ENCODE measurements at places on chromosomes 6 and 20. TPM values are rescaled to one million over a fixed set of nuclear protein-coding genes. Genes with fewer than 3 reads are reported as not detected.

GRCh38 chr20:58389324-58389967, 417 bp downstream of the VAPB start:
- DNase-seq, result peak; percentile 18

DNA sequence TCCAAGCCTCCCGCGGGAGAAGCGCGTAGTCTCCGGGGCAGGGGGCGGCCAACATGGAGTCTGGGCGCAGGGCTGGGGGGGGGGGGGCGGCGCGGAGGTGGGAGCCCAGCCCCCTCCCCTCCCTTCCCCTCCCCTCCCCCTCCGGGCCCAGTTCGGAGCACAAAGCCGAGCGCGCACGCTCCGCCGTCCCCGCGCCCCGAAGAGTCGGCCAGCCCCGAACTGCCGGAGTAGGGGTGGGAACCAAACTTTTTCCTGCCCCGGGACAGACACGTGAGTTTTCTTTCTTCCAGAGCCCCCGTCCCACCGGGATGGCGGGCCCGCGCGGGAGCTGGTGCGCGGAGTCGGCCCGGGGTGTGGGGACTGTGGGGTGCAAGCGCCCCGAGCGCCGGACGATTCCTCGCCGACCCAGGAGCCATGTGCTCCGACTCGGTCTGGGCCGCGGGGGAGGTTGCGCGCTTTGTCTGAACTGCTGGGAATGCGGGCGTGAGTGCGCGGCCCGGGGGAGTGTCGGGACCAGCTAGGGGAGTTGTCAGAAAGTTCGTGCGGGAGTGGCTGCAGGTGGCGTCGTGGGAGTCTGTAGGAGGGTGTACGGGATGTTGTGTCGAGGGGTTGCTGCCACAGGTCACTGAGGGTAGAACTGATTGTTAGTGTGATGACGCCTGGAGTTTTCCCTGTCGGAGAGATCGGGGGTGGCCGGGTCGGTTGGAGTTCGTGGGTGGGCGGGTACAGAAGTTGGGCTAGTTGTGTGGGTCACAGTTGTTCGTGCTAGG, 1.2 kb downstream of the TGIF2 start:
- peak; percentile 41 for DNase-seq

The KCNQ2 gene
- total RNA-seq, result 11.5 TPM

- no peak for DNase-seq
Observed at GRCh38 chr6:41332241-41332640, 3.2 kb upstream of the NCR2 start.

GRCh38 chr20:51014797-51015722, 7.8 kb downstream of the KCNG1 start:
- peak; percentile 30 for DNase-seq

GRCh38 chr6:20954315-20954714, 420.1 kb downstream of the CDKAL1 start:
- no peak for DNase-seq

GRCh38 chr20:49656304-49656703, 57.4 kb downstream of the B4GALT5 start:
- peak; percentile 26 for DNase-seq

The TFAP2D gene
- not detected for total RNA-seq

DNA sequence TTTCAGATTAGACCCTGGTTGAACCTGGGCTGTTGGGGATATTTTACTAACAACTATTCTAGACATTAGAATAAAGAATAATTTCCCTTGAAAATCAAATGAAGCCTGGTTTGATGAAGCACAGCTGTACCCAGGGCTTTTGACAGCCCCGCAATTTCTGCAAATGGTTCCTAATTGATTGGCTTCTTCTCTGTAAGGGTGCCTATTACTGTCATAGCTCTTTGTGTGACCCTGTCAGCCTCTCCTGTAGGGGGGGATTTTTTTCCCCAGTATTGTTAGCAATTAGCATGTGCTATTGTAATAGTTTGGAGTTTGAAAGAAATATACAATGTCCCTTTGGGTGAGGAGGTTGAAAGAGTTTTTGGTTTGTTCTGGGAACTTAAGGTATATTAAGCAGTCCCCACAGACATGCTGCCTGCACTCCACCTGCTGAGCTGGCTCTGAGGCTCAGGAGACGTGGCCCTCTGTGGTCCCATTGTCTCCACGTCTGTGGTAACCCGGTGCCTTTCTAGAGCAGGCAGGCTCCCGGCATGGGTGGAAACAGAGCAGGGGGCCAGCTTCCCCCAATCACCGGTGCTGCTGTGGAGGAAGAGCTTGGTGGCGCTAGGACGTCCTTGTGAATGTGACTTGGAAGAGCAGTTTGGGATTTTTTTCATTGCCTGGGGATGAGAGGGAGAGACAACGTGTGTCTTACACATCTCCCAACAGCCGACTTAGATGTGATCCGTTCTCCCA, 47.3 kb upstream of the CLDN20 start:
- no peak for DNase-seq

The BPIFB1 gene
- total RNA-seq, result not detected

- DNase-seq, result no peak
Observed at GRCh38 chr6:143538374-143538773, 26.9 kb upstream of the FUCA2 start.

DNA sequence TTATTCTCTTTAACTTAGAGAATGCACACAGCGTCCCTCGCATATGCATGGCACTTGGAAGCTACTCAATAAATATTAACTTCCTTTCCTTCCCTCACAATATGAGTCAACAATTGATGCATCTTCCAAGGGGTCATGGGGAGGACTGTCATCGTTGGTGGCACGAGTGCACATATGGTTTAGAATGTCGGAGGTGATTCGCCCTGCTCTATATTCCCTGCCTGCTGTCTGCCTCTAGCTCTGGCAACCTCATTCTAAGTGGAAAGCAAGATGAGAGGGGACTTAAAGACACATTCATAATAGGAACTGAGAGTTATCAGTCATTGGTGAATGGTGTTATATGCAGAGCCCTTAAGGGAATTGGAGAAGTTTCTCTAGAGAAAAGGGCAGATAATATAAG, 44.6 kb downstream of the MAK start:
- no peak for DNase-seq

DNA sequence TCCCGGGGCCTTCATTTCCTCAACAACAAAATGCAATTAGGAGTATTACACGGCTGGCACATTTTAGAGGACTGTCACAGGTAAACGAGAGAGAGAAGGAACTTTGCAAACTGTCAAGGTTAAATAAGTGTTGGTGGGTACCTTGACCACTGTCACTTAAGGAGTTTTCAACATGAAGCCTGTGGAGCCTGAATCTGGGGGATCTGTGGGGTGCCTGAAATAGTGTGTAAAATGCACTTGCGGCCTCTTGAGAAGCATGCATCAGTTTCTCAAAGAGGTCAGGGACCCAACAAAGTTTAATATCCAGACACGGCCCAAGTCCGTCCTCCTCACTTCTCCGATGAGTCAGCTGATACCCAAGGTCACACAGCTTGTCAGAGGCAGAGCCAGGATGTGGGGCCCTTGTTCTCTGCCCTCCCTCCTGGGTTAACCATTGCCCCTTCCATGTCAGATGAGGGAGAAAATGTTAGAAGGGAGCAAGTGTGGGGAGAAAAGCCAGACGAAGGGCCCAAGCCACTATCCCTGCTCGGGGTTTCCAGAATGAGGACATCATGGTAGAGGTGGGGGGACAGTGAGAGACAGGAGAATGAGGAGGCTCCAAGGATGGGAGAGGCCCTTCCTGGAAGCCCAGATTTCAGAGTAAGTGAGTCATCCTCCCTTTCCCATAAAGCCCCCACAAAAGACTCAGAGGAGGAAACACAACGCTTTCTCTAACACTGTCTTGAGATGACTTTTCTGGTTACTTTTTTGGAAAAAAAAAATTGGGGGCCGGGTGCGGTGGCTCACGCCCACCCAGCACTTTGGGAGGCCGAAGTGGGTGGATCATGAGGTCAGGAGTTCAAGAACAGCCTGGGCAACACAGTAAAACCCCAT, 42.2 kb downstream of the C6orf132 start:
- peak; percentile 67 for DNase-seq

DNA sequence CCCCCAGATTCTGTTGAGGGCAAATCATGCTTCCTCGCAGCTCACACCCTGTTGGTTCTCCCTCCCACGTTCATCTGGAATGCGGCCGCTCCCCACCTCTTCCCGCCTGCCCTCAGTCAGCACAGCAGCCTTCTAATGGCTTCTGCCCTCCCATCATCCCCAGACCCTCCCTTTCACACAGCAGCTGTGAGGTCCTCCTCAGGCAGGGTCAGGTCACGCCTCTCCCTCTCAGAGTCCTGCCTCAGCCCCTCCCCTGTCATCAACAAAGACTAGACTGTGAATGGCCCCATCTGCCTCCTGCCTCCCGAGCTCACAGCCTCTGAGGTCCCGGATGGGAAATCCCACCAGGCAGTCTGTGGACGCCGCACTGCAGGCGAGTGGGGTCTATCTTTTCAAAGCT, 7.9 kb upstream of the BHLHE23 start:
- DNase-seq, result no peak

DNA sequence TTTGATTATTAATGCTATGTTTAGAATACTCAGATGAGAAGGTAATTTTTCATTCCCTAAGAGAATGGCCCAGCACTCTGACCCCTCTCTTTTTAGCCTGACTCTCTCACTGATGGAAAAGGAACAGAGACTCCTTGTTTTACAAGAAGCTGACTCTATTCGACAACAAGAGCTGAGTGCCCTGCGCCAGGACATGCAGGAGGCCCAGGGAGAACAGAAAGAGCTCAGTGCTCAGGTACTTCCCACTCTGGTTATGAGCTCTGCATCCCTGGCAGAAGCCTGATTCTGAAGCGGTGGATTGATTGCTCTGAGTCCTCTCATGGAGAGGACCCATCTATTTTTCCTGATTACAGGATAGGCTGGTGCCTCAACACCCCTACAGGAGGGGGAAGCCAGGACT, 33.0 kb downstream of the C20orf173 start:
- DNase-seq, result no peak

The MLIP gene
- total RNA-seq, result 0.55 TPM

GRCh38 chr6:13373919-13374318, 45.6 kb upstream of the TBC1D7 start:
- DNase-seq, result no peak

GRCh38 chr20:16030253-16030652, 543.0 kb downstream of the KIF16B start:
- DNase-seq, result no peak

The SOX4 gene
- total RNA-seq, result 94.9 TPM

The BMP5 gene
- total RNA-seq, result 0.19 TPM

The RUNX2 gene
- 26.1 TPM for total RNA-seq

- DNase-seq, result no peak
Observed at GRCh38 chr6:145731447-145731846, 3.9 kb downstream of the EPM2A start.

DNA sequence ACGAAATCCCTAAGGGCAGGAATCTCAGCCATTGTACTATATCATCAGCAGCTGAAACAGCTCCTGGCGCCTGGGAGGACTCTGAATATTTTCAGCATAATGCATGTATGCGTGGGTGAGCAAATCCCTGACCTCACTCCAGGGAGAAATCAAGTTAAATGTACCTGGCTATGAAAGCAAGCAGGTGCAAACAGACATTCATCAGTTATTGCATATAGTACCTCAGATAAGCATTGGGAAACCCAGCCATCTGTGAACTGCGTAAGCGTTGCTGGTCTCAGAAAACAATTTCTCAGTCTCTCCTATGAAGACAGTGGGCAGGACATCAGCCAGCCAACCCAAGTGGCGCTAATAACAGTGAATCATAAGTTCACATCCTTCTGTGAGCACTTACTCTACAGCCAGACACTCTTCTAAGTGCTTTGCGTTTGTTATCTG, 622.6 kb downstream of the EPM2A start:
- DNase-seq, result peak; percentile 71

The BTN1A1 gene
- not detected for total RNA-seq

GRCh38 chr6:125818772-125819260, 28.1 kb downstream of the NCOA7 start:
- DNase-seq, result no peak

GRCh38 chr6:121523628-121524027, 88.2 kb downstream of the GJA1 start:
- DNase-seq, result peak; percentile 27

The HAO1 gene
- 0.20 TPM for total RNA-seq

DNA sequence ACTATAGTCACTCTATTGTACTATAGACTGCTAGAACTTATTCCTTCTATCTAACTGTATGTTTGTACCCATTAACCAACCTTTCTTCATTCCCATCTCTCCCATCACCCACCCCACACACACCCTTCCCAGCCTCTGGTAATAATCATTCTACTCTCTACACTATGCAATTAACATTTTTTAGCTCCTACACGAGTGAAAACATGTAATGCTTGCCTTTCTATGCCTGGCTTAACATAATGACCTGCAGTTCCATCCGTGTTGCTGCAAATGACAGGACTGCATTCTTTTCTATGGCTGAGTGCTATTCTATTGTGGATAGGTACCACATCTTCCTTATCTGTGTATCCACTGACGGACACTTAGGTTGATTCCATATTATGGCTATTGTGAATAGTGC, 95.5 kb downstream of the ALDH8A1 start:
- DNase-seq, result no peak

The DNMT3B gene
- 5.0 TPM for total RNA-seq

DNA sequence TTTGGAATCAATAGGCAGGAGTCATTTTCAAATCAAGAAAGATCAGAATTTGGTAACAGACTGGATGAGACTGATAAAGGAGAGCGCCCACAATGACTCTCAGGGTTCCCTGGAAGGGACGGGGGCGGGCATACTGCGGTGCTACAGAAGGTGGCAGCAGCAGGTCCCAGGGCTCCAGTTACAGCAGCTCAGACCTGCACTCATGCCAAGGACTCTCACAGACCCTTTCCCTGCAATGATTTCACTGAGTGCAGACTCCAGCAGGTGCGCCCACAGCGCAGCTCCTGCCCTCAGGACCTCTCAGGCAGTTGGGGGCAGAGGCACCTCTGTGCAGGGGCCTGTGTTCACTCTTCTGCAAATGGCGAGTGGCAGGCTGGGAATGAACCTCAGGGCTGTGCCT, 359.8 kb downstream of the ZFAND3 start:
- no peak for DNase-seq

DNA sequence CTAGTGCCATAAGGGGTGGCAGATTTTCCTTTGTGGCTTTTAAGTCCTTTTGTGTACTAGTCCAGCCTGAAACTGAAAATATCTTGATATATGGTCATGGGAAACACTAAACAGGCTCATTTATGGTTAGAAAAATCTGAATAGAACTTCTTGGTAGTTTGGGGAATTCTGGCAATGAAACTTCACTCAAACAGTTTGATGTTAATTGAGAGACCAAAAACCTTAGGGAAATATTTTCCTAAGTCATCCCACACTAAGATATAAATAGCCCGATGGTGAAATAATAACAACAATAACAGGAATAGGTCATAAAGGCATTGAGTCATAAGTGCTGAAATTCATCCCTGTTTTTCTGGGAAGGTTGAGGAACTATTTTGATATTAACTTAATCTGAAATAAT, 146.2 kb upstream of the SMLR1 start:
- peak; percentile 69 for DNase-seq

DNA sequence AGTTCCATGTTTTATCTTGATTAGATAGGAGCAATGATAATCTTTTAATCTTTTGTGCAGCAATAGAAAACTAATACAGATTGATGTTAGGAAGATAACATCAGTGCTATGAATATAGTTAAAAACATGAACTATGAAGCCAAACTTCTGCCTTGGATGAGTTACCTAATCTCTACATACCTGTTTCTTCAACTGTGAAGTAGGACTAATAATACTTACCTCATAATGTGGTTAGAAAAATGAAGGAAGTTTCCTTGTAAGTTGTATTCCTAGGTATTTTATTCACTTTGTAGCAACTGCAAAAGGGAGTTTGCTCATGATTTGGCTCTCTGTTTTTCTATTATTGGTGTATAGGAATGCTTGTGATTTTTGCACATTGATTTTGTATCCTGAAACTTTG, 111.9 kb downstream of the FRK start:
- no peak for DNase-seq

- DNase-seq, result no peak
Observed at GRCh38 chr20:40542065-40542464, 147.0 kb downstream of the MAFB start.

- no peak for DNase-seq
Observed at GRCh38 chr6:53366128-53366641, 17.4 kb upstream of the ELOVL5 start.

The MYCT1 gene
- 0.61 TPM for total RNA-seq
